HS-27A (cell line): ENCODE measurements at places on chromosomes 12 and 14.

GRCh38 chr14:76428611-76429010 lies 52.7 kb downstream of the ESRRB start:
- DNase-seq, result no peak

DNA sequence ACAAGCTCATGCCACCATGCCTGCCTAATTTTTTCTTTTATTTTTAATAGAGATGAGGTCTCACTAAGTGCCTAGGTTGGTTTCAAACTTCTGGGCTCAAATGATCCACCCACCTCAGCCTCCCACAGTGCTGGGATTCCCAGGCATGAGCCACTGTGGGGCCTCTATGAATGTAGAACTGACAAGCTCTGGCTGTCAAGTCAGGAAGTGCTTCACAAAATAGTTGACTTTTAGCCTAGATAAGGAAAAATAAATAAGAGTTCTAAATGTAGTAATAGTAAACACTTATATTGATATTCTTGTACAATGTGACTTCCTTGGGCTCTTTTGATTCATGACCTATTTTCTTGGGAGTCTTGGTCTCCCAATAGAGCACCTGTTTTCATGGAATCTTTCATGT lies 40.0 kb downstream of the RMST start:
- DNase-seq, result no peak

- DNase-seq, result no peak
Measured at GRCh38 chr12:105201299-105201698, 34.7 kb downstream of the APPL2 start.

GRCh38 chr12:3152892-3153291 lies 75.7 kb downstream of the TSPAN9 start:
- no peak for DNase-seq

- no peak for DNase-seq
Measured at GRCh38 chr12:14768823-14769405, 34.4 kb downstream of the WBP11 start.
